Activated naive CD8-positive, alpha-beta T cell treated with anti-CD3 and anti-CD28 coated beads, Interleukin-2, amount 50 U/mL, for 24 hours (primary cell): ENCODE measurements at places on chromosomes 4 and X.

- no peak for DNase-seq
These were observed 287.9 kb upstream of the NOCT start for GRCh38 chr4:138727731-138728130.

DNA sequence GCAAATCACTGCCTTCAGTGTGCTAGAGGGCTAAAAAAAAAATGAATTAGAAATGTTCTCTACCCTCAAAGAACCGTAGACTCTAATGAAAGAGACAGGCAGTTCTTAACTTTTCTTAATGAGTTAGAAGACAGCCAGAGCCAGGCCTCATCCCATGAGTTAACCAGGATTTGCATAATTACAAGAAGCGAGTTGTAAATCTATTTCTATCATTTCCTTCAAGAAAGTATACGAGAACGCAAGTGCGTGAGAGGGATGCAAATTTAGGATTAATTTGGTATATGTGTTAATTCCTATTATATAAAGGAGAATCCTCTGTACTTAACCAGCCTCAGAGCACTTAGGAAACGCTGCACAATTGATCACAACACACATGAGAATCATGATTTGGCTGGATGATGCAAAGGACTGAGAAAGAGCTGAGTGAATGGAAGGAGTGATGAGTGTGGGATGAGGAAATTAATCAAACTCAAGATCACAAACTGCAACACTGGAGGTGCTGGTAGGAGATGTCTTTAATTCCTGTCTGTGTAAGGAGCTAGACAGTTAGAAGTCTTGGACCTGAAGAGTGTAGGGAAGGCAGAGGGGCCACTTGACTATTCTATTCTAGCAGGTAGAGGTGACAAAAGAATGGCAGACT lies 157.2 kb downstream of the ATP10D start:
- no peak for DNase-seq

GRCh38 chrX:19569121-19569805 lies 54.0 kb upstream of the MAP3K15 start:
- no peak for DNase-seq

GRCh38 chr4:78544678-78545077 lies 6.9 kb upstream of the ANXA3 start:
- no peak for DNase-seq

- no peak for DNase-seq
These were observed 324.1 kb upstream of the FAM47C start for GRCh38 chrX:36684053-36684452.

DNA sequence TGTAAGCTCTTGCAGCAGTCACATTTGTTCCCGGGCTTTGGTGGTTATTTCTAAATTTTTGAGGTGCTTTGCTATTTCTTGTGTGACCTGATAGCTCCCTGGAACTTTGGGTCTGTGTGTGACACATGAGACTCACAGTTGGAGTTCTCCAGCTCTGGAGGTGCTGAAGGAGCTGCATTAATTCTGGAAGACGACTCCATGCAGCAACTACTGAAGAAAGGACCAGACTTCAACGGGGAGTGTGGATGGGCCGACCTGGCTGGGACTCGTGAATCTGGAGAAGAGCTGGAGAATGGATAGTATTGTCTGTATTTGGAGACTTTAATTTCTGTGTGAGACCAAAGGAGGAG lies 1.5 kb downstream of the MRFAP1 start:
- DNase-seq: no peak

- no peak for DNase-seq
These were observed 46.4 kb upstream of the SPRY1 start for GRCh38 chr4:123350191-123350544.

GRCh38 chrX:44459501-44459900 lies 83.2 kb downstream of the FUNDC1 start:
- DNase-seq: no peak

GRCh38 chrX:72569786-72570185 lies 2.9 kb downstream of the HDAC8 start:
- DNase-seq: no peak

GRCh38 chr4:164943192-164943591 lies 34.3 kb downstream of the TRIM61 start:
- DNase-seq: no peak

GRCh38 chr4:81426770-81427289 lies 44.9 kb downstream of the RASGEF1B start:
- no peak for DNase-seq

DNA sequence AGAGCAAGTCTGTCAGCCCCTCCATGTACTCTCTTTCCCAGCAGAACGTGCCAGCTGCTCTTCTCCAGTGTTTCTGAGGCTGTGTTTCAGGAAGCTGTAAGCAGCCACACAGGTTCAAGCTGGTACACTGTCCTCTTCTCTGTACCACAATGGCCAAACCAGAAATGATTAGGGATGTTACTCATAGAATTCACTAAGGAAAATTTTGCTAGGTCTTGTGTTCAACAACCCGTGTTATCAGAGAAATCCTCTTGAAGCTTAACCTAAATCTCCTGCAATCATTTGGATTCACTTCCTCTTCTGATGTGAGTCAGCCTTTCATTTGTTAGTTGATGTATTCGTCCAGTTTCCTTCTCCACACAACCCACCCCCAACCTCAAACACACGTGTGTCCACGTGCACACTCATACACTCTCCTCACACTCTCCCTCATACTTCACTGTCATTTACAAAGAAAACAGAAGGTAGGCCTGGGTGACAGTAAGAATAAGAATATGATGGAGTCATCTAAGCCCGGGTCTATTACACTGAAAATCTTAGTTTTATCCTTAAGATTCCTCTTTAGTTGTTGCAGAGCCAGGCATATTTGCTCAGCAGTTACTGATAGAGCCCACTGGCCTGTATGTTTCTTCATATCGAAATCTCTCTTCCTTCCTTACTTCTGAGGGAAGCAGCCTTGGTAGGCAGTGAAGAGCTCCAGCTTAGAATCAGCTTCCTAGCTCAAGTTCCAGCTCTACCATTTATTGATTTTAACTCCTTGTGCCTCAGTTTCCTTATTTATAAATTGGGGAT lies 63.4 kb downstream of the DCUN1D4 start:
- DNase-seq: no peak

- DNase-seq: peak; percentile 32
These were observed 43.7 kb downstream of the OTOP1 start for GRCh38 chr4:4182835-4183568.

DNA sequence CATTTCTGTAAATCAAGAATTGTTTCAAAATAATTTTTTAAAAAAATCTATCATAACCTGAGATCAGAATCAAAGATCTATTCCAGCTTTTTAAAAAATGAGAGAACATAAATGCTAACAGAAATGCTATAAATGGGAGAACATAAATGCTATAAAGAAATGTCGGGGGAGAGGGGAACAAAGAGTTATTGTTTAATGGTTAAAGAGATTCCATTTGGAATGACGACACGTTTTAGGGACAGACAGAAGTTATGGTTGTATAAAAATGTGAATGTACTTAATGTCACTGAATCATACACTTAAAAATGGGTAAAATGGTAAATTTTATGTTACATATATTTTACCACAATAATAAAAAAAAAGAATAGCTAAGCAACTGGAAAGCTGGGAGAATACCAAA lies 127.1 kb downstream of the ATRX start:
- DNase-seq: no peak

DNA sequence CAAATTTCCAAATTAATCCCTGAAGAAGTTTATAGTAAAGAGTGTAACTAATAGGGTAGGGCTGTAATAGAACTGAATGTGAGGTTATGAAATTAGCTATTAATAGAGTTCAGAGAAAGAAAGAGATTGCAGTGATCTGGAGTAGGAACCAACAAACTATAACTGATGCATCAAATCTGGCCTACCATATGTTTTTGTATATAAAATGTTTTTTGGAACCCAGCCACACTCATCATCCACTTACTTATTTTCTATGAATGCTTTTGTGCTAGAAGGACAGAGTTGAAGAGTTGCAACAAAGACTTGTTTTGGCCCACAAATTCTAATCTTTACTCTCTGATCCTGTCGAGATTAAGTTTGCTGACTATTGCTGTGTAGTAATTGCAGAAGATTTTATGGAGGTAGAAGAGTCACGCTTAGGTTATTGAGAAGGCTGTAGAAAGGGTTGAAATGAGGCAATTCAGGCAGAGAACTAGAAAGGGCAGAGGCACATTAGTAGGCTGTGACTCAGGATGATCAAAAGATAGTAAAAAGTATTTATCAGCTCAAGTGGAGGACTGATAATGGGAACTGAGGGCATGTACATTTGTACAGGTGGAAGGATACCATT lies 298.7 kb upstream of the EMCN start:
- no peak for DNase-seq

DNA sequence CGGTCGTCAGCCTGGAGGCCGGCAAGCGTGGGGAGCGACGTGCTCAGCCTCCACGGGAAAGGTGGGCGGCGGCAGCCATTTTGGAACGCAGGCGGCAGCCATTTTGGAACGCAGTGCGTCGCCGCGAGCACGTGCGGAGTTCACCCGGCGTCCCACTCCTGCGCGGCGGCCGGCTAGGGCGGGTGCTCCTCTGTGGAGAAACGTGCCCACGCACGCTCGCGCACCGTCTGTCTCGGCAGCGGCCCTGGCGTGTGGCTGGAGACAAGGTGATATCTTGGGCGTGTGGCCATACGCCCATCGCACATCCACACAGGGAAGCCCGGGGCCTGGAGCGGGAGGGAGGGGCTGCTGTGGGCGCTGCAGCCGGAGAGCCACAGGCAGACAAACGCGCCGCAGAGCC lies 21.1 kb downstream of the CPLX1 start:
- no peak for DNase-seq

- no peak for DNase-seq
These were observed 5.7 kb downstream of the ARHGAP10 start for GRCh38 chr4:147737623-147738022.

DNA sequence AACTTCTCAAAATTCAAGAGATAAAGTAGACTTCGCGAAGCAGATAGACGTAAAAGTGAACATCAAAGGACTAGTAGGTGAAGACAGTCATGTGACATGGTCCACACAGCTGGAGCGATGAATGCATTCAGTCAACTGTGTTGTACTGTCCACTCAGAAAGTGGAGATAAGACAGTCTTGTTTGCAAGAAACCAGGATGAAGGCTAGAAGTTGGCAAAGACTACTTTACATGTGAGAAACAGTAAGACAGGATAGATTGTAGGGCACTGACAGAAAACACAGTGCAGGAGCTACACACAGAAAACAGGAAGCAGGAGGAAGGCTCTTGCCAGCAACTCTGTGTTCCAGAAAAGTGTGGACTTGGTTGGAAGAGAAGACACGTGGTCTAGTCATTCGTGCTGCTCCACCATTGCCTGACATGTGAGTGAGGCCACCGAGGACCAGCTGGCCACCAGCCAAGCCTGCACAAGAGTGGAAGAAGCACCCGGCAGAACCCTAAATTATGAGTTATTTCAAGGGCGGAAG lies 78.9 kb downstream of the FAT1 start:
- no peak for DNase-seq

GRCh38 chr4:105719204-105719603 lies 10.6 kb downstream of the GSTCD start:
- DNase-seq: no peak

- DNase-seq: no peak
These were observed 37.6 kb upstream of the GYPB start for GRCh38 chr4:144056800-144057199.

DNA sequence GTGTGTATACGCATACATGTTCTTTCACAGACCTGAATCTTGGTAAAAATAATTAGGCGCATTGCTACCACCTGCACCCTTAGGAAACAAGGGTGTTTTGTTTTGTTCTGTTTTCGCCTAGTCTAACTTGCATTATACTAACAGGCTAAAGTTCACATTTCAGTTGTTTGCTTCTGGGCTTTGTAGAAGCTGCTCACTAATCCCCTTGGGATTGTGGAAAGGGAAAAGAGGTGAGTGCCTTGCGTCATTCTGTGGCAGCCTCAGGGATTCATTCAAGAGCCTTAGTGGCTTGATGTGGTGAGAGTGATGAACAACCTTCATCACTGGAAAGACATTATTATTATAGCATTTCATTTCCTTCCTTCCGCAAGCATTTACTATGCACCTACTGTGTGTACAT lies 331.1 kb downstream of the ADGRL3 start:
- no peak for DNase-seq

DNA sequence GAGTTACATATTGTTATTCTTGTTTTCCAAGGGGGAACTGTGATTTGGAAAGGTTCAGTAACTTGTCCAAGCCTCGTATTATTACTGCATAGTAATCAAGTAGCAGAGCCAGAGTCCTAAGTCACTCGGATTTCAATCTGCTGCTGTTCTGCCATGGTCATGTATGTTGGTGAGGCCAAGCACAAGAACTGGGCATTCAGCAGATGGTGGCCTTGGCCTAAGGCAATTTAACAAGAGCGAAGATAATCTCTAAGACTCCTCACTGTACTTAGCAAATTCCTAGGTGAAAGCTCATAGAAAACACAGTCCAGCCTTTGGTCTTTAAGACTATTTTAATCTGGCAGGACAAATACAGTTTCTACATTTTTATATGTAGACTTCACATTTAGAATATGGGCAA lies 64.8 kb downstream of the NDST3 start:
- DNase-seq: no peak

GRCh38 chrX:2430265-2430825 lies 70.4 kb downstream of the DHRSX start:
- DNase-seq: no peak

DNA sequence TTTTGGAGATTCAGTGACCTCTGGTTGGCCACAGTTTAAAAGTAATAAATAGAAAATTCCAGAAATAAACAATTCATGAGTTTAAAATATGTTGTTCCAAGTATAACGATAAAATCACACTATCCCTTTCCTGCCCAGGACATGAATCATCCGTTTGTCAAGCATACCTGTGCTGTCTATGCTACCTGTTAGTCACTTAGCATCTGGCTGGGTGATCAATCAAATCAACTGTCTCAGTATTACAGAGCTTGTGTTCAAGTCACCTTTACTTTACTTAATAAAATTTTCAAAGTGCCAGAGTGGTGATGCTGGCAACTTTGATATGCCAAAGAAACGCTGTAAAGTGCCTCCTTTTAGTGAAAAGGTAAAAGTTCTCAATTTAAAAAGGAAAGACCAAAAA lies 979.5 kb upstream of the NDST4 start:
- no peak for DNase-seq

DNA sequence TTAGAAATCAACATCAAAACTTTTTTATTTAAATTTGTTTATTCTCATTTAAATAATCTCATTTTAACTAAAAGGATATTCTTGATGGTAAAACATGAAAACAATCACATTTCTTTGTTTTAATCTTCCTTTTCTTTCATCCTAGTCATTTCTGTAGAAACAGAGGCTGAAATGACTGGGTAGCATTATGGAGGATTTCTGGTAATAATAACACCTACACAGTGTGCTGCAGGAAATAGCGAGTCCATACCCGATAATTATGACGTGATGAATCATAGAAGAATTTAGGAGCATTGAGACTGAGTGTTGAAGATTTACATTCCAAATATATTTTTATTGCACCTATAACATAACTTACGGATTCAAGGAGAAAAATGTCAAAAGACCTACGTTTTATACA lies 31.4 kb upstream of the BBS12 start:
- DNase-seq: no peak

- no peak for DNase-seq
These were observed 49.7 kb downstream of the RAP1GDS1 start for GRCh38 chr4:98310867-98311266.

- DNase-seq: no peak
These were observed 134.0 kb upstream of the ANXA3 start for GRCh38 chr4:78417603-78418002.
